ENCODE measurements at places on chromosomes 16 and 17.

- DNase-seq: no peak
Observed at GRCh38 chr16:58853854-58854791, 120.0 kb upstream of the GOT2 start.

DNA sequence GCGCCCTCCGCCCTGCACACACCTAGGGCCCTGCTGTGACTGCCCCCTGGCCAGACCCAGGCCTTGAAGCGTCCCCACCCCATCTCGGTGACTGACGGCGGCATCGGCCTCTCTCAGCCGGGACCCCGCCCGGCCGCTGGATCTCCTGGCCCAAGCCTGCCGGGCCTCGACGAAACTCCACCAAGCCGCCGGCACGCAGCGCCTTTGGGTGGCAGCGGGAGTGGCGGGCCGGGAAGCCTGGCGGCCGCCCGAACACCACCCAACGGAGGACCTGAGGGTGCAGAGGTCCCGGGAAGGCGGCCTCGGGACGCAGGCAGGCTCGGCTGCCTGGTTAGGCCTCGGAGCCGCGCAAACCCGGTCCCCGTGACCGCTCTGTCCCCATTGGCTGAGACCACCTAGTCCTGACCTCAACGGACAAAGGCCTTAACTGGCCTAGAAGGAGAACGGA, 12.0 kb upstream of the TMEM97 start:
- DNase-seq: no peak

DNA sequence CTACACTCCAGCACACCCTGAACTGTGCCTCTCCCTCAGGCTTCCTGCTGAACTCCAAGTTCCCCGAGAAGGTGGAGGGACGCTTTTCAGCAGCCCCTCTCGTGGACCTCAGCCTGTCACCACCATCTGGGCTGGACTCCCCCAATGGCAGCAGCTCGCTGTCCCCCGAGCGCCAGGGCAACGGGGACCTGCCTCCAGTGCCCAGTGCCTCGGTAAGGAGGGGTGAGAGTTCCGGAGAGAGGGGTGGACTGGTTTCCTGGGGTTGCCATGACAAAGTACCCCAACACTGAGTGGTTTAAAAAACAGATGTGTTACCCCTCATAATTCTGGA, 17.4 kb downstream of the GLIS2 start:
- no peak for DNase-seq

DNA sequence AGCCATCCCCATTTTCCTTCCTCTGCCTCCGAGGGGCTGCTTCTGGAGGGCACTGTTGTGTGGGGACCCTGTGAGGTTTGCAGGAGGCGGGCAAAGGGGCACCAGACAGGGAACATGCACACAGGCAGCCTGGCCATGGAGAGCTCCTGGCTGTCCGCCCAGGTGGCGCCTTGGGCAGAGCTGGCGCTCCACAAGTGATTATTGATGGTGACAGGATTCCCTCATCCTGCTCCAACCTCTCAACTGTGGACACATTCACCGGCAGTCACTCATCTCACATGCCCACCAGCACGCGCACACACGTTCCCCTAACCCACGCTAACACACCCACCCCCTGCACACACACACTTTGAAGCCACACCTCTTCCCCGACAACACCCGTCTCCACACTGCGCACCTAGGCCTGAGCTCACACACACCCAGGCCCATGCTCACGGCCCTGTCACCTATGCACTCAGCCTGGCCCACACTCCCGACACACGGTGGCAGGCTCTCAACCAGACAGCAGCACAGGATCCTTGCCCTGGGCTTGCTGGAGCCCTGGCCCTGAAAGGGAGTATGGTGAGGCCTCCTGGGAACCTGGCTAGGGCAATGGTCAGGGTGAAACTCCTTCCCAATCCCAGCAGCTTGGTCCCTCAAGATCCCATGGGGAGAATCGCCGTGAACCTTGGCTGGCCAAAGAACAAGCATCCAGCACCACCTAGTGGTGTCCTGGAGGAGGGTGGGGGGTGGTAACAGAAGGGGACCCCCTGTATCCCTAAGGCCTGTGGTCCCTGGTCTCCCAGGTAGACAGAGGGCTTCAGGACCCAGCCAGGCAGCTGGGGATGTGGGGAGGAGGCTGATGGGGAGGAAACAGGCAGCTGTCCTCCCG, 3.6 kb downstream of the PNMT start:
- DNase-seq: no peak

- DNase-seq: no peak
Observed at GRCh38 chr16:75071621-75072020, 45.0 kb downstream of the LDHD start.

DNA sequence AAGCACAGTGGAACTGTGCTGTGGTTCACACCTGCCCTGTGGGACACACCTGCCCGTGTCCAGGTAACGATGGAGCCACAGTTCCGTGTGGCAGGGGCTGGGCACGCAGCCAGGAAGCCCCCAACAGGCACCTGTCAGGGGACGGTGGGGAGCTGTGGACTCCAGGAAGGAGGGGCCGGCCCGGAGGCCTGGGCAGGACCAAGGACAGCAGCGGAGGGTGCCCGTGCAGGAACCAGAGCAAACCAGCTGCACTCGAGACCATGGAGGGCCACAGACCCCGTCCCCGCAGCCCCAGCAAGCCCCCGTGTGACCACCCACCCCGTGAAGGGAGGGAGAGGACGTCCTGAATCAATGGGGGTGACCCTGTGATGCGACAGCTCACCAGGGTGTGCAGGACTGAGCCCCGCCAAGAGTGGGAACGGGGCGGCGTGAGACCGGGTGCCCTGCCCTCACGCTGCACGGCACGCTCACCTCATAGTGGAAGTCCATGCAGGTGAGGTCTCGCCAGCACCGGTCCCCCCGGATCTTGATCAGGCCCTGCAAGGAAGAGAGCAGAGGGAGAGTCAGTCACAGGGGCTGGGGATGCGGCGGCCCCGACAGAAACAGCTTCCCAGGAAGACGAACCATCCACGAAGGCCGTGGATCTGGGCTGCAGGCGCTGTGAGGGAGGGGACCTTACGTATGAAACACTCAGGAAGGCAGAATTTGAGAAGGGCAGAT, 78.1 kb downstream of the LMF1 start:
- DNase-seq: no peak

All from NCI-H226 (cell line).